Activated CD4-positive, alpha-beta T cell treated with anti-CD3 and anti-CD28 coated beads, Interleukin-10, Interleukin-2, amounts not matched to agents 100 ng/mL and 50 ng/mL, durations not matched to agents 16 hours and 8 hours (primary cell): ENCODE measurements at places on chromosomes 5 and 9.

DNA sequence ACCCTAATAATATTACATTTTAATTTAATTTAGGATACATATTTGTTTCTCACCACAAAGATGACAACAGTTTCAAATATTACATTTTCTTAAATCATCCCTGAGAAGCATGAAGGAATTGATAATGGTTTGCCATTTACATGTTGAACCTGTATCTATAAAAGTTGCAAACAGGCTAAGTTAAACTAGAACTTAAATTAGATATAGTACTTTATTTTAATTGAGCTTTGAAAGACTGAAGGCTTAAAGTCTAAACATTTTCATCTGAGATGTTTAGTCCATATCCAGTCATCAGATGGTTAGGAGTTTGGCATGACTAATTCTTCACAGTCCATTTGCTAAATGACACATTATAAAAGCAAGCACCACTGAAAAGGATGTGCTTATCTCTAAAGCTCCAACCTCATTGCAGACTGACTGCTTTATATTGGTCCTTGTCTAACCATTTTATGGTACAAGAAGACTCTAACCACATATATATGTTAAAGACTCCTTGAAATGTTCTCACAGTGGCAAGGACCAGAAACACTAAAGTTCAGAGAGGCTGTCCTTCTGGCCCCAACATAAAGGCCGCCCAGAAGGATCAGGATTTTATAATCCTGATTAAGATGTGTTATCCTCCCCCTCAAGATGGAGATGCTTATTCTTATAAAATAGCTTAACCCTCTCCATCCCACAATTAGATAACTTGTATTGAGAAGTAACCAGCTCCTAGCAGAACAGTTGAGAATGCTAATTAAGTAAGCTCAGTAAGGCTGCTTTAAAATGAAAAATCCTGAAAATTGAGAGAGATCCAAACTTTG lies 25.8 kb downstream of the WNT8A start:
- no peak for DNase-seq

DNA sequence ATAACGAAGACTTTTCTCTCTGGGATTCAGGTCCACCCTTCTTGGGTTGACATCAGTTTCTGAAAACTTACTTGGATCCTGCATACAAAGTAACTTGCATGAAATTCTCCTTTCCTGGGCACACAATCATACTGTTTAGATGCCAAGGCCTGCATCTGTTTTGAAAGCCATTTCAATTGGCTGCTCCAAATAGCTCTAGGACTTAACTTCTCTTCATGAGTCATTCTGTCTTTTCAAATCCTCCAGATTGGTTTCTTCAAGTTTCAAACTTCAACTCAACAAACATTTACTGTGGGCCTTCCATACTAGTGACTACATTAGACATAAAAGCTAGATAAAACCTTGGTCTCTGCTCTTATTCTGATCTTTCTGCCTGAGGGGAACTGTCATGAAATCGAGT lies 54.8 kb upstream of the HMHB1 start:
- DNase-seq, result peak; percentile 30

DNA sequence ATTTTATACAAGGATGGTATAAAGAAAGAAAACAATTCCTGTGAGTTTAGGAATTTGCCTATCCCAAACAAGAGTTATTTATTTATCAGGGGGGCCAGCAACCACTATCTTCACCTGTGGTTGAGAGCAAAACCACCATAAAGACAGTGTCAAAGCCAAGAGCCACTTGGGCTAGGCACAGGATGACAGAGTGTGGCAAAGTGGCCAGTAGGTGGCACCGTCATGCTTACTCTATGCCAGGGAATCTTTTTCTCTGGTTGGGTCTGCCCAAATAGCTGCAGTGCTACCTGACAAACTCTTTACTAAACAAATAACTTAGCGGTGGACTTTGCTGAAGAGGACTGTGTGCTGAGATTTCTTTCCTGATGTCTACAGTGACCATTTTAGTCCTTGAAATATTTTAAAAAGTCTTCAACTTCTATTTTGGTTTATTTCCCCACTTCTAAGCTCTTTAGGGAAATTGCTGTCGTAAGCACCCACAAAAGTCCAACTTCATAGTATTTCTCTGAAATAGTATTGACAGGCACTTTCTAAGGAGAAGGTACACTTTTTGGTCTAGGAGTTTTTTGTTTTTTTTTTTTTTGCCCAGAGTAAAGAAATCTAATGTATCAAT lies 285.0 kb downstream of the RFX3 start:
- DNase-seq, result peak; percentile 75

DNA sequence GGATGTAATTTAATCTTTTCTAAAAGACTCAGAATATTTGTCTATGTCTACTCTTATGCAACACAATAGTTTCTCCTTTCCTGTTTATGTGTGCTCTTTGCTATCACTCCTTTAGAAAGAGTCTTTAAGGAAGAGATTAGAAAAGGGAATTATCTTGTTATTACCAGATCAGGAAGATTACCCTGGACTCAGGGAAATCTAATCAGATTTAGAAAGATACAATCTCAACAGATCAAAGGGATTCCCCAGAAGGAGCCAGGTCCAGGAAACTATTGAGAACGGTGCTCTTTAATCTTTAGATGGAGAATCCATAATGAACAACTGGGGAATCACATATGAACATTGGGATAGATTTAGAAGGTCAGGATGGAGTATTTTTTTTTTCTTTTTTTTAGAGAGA lies 32.4 kb upstream of the ZFR start:
- no peak for DNase-seq

DNA sequence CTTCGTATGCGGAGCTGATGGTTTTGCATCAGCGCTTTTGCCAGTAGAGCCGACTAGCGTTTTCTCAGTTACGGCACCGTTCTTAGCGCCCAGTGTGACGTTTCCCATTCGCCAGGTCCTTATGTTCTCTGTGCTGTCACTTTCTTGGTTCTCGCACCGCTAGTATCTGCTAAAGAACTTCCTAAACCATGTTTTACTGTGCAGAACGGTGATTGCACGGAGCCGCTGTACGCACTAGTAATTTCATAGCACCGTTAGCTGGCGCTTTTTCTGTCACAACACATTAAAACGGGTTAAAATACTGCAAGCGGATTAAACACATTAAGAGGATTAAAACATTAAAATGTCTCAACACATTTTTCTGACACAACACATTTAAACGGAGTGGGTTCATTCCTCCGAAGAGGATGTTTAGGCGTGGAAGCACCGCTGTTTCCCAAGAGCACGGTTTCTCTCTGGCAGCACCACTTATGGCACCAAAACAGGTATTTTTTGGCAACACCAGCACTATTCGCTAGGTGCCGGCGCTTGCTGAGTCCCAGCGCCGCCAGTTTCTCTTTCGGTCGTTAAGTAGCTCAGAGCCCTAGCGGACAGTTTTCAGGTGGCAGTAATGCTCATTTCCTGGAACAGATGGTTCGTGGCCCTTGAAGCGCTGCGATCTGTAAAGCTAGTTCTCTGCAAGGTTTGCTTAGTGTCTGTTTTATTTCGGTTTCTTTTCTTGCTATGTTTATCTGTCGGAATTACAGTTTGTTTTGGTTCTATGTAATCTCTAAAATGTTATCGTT lies 20.3 kb downstream of the ANXA2R start:
- peak; percentile 92 for DNase-seq

DNA sequence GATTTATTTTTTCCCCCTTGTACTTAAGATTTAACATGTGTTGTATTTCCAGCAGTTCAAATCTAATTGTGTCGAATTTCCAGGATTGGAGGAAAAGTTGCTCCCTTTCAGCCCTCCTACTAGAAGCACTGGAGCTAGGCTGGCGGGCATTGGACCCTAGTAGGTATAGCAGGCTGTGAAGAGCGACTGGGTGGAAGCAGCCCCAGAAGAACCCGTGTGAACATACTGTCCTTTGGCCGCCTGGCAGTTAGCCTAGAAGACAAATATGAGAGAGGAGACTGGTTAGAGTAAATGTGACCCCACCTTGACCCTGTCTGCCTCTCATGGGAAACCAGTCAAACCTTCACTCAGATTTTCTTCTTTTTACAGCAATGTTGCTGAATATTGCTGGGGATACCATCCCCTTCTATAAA lies 13.9 kb downstream of the ALDOB start:
- no peak for DNase-seq

DNA sequence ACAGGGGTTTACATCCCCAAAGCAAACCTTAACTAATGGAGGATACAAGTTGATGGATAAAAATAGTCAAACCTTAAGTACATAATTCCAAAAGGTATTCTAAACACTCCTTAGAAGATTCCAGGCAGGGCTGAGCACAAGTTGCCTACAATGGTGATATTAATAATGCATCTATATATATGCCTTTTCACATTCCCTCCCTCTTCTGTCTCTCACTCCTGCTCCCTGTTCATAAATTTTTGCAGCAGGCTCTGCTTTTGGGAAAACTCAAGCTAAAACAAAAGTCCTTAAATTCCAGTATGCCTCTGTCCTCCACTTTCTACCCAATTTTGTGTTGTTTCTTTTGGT lies 139.4 kb upstream of the CDKN2B start:
- no peak for DNase-seq

DNA sequence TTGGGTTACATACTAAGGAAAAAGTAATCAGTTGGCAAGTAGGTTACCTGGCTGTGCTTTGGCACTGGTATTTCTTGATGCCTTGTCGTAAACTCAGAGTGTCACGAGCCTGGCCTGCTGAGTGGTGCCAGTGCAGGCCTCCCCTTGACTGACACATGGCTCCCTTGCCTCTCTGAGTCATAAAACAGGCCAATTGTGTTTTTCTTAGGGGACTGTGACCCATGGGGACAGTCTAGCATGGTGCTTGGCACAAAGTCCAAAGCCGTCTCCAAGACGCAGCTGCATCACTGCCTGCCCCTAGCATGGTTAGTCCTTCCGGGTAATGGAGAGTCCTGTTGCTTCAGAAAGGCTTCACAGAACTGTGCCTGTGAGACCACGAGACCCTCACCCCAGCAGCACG lies 132.5 kb downstream of the MVB12B start:
- DNase-seq, result no peak

DNA sequence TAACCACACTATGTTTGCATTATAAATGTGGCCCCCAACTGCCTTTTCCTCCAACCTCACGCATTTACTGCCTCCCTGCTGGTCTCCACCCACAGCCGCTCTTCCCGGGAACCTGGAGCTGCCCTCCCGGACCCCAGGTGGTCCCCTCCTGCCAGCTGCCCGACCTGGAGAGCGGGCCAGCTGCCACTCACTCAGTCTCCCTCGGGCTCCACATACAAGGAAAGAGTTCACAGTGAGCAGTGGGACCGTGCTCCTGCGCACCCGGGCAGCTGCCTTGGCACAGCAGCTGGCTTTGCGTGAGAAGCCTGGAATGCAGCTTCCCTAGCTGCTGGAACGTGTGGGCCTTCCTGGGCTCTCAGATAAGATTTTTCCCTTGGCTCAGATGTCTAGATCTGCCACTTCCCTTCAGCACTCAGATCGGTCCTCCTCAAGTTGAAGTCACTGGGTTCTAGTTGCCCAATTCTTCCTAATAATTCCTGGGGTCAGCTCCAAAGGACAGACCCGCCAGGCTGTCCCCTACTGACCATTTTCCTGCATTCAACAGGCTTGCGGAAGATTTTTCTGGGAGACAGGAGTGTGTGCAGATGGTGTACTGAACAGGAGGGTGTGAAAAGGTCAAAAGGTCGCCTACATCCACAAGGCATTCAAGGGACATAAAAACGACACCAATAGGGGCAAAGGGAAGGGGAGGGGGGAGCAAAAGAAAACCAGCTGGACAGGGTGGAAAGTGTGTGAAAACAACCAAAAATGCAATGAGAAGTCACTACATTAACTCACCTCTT lies 69.1 kb downstream of the MYO10 start:
- no peak for DNase-seq

GRCh38 chr5:111066261-111066938 lies 5.1 kb upstream of the TSLP start:
- no peak for DNase-seq

DNA sequence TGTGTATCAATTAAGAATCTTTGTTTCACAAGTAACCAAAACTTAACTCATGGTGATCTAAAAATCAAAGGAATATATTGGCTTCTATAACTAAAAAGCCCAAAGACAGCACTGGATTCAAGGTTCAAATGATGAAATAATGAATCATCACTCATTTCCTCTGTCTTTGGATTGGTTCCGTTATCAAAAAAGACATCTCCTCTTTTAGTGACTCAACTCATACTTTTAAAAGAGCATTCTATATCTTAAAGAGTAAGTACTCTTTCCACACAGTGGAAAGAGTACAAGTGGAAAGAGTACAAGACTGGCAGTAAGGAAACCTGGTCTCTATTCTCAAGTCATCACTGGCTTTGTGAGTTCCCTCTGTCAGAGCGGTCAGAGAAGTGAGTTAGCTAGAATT lies 141.4 kb upstream of the NMUR2 start:
- no peak for DNase-seq

GRCh38 chr5:6831678-6832671 lies 118.7 kb downstream of the TENT4A start:
- no peak for DNase-seq

DNA sequence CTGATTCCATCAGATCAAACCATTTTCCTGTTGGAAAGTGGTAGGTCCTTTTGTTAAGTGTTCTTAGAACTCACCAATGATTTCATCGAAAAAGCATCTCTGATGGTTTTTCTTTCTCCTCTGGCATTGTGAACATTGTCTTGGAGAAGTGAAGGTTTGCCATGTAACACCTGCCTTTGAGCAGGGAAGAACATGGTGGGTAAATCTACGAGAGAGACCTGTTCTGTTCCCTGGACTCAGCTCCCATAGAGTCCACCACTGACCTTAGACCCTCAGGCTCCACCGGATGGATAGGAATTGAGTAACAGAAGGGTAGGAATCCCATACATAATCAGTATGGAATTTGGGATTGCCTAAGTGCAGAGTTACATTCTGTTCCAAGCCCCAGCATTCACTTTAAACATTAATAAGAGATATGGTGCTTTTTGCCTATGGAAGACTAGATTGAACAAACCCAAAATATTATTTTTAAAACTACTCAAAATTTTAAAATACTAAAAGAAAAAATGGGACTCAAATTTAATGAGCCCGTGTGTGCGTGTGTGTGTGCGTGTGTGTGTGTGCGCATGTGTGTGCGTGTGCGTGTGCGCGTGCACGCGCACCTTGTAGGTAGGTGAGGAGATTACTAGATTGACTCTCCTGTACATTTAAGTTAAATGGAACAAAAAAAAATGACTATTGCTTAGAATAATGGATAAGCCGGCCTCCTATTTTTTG lies 92.0 kb downstream of the C9orf152 start:
- no peak for DNase-seq

- DNase-seq, result no peak
Observed at GRCh38 chr9:98793031-98793430, 3.3 kb downstream of the ANKS6 start.

GRCh38 chr5:158017469-158017868 lies 158.5 kb upstream of the CLINT1 start:
- no peak for DNase-seq

DNA sequence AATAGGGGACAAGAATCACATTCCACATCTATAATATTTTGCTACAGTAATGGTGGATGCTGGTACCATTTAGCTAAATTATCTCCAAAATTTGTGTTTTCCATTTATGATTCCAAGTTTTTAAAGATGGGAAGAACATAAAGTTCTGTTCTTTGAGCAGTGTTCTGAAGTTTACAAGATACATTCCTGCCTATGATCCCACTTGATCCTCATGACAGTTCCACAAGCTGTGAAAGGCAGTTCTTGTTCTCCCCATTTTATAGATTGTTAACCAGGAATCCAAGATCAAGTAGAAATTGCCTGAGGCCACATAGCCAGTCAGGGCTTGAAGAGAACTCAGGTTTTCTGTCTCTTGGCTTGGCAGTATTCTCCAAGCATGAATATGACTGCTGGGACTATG lies 257.3 kb downstream of the NR3C1 start:
- DNase-seq, result no peak
